ENCODE measurements at places on chromosomes 2 and 18.

GRCh38 chr2:18976168-18976961 lies 382.1 kb downstream of the OSR1 start:
- DNase-seq, result no peak

- no peak for DNase-seq
Observed at GRCh38 chr2:152588998-152589397, 128.3 kb downstream of the PRPF40A start.

- no peak for DNase-seq
Observed at GRCh38 chr2:80002568-80003157, 301.9 kb downstream of the LRRTM1 start.

GRCh38 chr2:121348128-121348740 lies 63.2 kb upstream of the TFCP2L1 start:
- DNase-seq, result no peak

DNA sequence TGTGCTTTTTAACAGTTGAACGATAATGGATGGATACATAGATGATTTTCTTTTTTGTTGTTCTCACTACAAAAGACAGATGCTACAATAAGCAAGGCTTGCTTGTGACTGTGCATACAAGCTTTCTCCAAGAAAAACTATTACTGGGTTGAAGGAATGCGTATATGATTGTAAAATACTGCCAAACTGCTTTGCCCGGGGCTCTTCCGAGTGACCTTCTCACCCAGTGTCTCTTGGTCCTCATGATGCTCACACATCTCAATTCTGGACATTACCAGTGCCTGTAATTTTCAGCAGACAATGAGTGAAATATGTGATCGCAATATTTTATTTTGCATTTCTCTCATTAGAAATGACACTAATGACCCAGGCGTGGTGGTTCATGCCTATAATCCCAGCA lies 35.9 kb downstream of the INPP5D start:
- DNase-seq, result no peak

GRCh38 chr2:25445464-25445863 lies 103.7 kb upstream of the DNMT3A start:
- no peak for DNase-seq

GRCh38 chr18:62523255-62523588 lies 397 bp downstream of the ZCCHC2 start:
- DNase-seq, result no peak

GRCh38 chr2:216827073-216827720 lies 32.7 kb downstream of the TNP1 start:
- DNase-seq, result no peak

DNA sequence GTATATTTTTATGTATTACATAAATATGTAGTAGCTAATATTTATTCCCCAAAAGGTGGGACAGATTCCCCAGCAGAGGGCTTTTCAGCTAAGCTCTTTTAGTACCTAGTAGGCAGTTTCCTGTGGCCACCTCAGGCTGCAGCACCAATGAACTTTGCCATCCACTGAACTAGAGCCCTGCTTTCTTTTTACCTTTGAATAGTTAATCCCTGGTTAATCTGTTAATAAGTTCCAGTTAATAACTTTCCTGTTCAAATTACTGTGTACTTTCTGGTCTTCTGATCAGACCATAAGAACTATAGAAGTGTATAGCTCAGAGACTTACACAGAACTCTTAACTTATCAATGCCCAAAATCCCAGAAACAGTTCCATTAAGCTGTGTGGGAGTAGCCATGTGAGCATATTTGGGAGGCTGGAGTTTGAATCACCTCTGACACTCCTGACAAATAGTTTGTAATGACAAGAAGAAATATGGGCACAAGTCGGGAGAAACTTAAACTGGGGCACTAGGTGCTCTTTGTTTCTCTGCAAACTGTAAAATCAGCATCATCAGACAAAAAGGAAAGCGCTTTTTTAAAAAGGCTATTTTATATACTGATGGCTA lies 40.0 kb downstream of the ASXL2 start:
- DNase-seq, result no peak

DNA sequence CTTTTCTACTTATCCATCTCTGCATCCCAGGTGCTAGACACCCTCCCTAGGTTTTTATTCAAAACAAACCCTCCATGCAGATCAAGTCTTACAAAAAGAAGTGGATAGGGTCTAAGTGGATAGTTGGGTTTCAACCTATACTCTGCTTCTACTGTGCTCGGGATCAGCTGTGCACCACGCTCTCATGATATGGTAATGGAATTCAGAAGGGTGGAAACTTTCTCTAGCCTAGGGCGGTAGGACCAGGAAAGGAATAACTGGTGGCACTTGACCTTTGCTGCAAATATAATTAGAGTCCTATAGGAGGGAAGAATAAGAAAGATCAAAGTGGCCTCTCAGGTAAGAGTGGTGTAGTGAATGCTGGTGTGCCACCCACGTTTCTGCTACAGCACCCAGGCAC lies 272.9 kb downstream of the GPD2 start:
- no peak for DNase-seq

- no peak for DNase-seq
Observed at GRCh38 chr18:51194604-51195003, 2.9 kb downstream of the MEX3C start.

GRCh38 chr18:52236131-52236530 lies 103.9 kb upstream of the DCC start:
- DNase-seq, result no peak
